ENCODE measurements at places on chromosomes 6 and 20.

- DNase-seq: no peak
Measured at GRCh38 chr20:20425823-20426654, 58.1 kb downstream of the INSM1 start.

DNA sequence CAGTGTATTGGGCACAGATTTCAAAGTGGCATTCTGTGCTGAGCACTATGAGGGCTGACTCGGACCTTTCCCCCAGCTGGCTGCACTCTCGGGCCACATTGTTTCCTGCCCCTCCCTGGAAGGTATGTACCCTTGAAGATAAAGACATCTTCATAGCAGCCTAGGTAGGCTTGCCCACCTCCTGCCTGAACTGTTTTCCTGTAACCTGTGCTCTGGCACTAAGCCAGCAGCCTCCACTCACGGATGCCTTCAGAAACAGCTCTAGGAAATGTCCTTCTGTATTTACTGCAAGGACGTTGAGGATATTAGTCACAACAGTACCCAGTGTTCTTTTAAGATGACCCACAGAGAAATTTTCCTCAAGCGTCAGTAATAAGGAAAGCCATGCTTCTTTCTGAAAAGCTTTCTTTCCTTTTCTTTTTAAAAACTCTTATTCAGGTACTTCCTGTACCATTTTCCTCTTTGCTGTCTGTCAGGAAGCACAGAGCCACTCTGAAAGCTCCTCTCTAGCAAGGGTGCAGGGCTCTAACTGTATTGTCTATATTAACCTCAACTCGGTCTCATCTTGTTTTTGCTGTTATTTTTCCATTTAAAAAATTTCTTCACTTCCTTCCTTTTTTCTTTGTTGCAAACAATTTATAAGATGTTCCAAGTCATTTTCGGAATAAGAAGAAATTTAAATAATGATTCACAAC is 43.5 kb downstream of the TTI1 start:
- DNase-seq: no peak

- DNase-seq: no peak
Measured at GRCh38 chr6:41488433-41489119, 57.6 kb upstream of the FOXP4 start.

- no peak for DNase-seq
Measured at GRCh38 chr6:116665464-116665863, 3.1 kb downstream of the ZUP1 start.

DNA sequence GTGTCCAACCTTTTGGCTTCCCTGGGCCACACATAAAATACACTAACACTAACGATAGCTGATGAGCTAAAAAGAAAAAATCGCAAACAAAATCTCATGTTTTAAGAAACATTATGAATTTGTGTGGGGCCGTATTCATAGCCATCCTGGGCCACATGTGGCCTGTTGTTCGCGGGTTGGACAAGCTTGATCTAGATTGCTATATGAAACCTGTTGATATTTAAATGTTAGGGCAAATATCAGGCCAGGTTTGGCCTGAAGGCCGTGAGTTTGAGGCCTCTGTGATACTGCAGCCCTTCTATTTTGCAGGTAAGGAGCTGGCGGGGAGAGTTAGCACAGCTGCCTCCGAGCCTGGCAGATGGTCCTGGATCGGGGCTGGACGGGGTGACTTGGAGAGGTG is 99.0 kb downstream of the CEBPB start:
- DNase-seq: no peak

GRCh38 chr20:23272176-23273029 is 78.2 kb upstream of the NXT1 start:
- DNase-seq: no peak

DNA sequence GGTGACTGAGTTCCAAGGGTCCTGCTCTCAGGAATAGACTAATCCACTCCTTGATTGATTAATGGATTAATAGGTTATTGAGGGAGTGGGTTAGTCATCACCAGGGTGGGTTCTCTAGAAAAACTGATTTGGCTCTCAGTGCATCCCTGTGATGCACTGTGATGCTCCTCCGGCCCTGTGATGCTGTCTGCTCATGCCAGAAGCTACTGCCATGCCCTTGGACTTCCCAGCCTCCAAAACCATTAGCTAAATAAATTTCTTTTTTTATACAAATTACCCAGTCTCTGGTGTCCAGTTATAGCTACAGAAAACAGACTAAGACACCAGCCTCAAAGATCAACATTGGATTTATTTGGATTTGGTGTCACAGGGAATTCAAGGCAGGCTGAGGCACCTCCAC is 40.4 kb upstream of the CST7 start:
- no peak for DNase-seq

DNA sequence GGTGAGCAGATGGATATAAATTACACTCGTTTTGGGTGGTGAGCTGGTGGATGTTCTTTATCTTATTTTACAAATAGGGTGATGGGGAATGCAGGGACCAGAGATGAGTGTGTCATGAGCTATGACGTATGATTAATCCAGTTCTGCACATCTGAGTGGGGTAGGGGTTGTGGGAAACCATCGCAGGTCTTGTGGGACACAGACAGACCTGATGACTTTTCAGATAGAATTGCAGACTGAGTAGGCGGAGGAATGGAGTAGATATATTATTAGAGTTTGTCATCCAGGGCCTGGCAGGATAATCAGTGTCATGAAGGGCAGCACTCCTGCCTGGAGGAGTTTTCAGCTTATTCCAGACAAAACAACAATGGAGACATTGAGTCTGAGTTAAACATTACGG is 12.9 kb upstream of the DSP start:
- DNase-seq: no peak

DNA sequence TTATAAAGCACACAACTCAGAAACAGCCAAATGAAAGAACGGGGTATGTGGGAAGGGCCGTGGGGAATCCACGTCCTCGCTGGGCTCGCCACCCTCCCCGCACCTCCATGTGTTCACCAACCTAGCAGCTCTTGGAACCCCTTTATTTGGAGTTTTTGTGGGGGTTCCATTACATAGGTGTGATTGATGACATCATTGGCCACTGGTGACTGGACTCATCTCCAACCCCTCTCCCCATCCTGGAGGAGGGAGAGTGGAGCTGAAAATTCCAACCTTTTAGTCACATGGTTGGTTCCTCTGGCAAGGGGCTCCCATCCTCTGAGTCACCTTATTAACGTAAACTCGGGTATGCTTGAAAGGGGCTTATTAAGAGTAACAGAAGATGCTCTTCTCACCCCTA is 592.0 kb upstream of the FLRT3 start:
- DNase-seq: no peak

GRCh38 chr6:2839195-2839981 is 2.3 kb downstream of the SERPINB1 start:
- DNase-seq: no peak

- no peak for DNase-seq
Measured at GRCh38 chr6:126217497-126217896, 122.4 kb upstream of the CENPW start.

DNA sequence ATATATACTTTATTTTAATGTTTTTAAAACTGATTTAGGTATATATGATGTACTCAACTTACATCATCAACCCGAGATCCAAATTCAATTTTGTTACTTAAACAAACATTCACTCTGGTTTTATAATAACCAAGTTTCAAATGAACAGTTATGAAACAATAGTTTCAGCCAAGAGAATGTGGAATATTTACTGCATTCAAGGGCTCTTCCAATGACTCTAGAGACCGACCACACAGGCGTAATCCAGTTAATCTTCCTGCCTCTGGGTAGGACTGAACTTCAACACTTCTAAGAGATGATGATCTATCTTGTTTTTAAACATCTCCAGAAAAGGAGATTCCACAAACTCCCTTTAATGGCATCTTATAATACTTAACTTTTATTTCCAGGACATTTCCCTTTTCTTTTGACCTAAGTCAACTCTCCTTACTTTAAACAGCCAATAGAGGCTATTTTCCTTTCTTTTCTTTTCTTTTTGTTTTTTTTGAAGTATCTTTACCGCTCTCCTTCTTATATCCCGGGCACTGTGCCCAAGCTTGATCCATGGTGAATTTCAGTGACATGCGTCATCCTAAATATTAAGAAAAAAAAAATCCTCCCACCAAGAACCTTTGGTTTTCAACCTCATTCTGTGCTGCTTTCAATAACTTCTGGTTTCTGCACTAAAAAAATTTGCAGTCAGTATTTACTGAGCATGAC is 110.1 kb downstream of the KIF13A start:
- DNase-seq: no peak

DNA sequence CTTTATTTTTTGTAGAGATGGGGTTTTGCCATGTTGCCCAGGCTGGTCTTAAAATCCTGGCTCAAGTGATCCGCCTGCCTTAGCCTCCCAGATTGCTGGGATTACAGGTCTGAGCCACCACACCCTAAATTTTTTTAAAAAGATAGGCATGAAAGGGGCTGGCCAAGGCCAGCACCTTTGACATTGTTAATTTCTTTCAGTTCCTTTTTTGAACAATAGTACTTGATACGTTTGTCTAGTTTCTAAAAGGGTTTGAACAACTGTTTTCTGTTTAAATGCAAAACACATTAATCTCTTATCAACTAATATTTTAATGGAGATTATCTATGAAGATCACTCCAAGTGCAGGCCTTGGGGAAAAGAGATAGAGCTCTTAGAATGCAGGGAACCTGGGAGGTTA is 37.6 kb upstream of the PTPRK start:
- no peak for DNase-seq

DNA sequence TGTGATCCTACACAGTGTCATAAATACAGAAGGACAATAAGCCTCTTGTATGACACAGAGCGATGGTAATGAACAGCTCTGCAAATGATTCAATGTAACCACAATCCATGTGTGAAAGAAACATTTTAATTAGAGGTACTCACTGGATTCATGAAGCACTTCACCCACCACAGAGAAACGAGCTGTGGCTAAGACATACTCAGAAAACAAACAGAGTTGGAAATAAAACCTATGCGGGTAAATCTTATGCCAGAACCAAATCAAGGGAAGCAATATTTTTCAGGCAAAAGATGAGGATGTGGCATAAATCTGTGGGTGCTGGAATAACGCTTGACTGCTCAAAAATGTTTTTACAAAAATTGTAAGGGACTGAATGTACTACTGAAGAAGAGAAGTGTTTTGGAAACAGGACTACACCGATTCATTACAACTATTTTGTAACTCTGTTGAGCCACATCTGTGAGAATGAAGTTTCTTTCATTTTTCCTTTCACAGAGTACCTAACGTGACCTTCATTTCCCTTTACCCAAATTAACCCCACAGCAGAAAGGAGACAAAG is 112.1 kb downstream of the WDR27 start:
- no peak for DNase-seq

- peak; percentile 57 for DNase-seq
Measured at GRCh38 chr20:63495741-63496595, 2.9 kb downstream of the EEF1A2 start.

DNA sequence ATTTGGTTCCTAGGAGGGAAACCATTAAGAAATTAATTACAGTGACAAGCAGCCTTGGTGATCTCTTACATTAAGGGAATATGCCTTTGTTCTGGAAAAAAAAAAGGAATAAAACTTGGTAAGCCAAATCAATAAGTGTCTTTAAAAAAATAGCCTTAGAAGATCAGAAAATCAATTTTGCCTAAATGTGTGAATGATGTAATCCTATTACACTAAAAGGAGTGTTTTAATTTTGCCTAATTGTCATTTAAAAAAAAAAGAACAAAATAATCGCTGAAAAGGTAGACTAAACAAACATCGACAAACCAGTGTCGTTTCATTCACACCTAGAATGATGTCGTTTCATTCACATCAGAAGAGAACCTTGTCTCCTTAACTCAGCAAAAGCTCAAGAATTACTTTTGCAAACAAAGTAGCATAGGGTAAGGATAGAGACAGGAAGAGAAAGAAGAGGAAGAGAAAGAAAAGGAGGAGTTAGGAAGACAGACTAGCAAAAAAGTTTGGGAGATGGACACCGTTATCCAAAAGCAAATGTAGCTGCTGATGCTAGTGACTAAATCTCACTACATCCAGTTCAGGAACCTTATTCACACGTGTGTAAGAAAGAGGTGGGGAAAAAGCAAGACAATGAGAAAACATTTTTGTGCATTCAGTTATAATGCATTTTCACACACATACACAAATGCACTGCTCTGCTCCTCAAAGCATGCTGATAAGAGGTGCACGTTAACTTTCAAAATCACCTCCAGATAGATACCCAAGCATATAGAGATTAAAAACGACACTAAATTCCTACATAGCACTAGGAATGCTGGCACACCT is 60.6 kb downstream of the HIVEP2 start:
- no peak for DNase-seq

- DNase-seq: no peak
Measured at GRCh38 chr6:2434116-2434515, 188.7 kb upstream of the GMDS start.

GRCh38 chr6:113146878-113147277 is 710.3 kb upstream of the MARCKS start:
- no peak for DNase-seq

GRCh38 chr6:23280437-23280836 is 711.1 kb downstream of the HDGFL1 start:
- no peak for DNase-seq

GRCh38 chr6:36122495-36123269 is 7.6 kb upstream of the MAPK13 start:
- no peak for DNase-seq

- DNase-seq: no peak
Measured at GRCh38 chr6:96836631-96837080, 621 bp downstream of the GPR63 start.

- peak; percentile 37 for DNase-seq
Measured at GRCh38 chr20:21548390-21549035, 34.6 kb upstream of the NKX2-2 start.

DNA sequence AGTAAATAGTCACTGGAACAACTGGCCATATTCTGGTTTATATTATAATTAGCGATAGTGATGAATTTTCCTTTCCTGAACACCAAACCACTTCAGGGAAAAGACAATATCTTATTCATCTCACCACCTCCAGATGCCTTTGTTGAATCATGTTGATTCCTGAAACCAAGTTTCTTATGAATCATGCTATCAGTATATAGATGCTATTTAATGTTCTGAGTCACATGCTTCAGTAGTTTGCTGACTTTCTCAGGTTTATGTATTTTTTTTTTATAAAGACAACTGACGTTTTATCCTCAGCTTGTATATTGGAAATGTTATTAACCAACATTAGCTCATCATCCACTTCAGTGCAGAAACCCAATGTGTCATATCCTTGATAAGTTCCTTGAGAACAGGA is 710.2 kb upstream of the POU3F2 start:
- DNase-seq: no peak

GRCh38 chr6:147859071-147859470 is 350.6 kb downstream of the SAMD5 start:
- DNase-seq: no peak

GRCh38 chr6:30918670-30919069 is 4.6 kb downstream of the VARS2 start:
- DNase-seq: no peak

- DNase-seq: no peak
Measured at GRCh38 chr20:43794326-43794725, 67.5 kb upstream of the GTSF1L start.

Data from T-helper 1 cell (primary cell).